NCI-H1436 (cell line): ENCODE measurements at places on chromosomes 4 and X.

DNA sequence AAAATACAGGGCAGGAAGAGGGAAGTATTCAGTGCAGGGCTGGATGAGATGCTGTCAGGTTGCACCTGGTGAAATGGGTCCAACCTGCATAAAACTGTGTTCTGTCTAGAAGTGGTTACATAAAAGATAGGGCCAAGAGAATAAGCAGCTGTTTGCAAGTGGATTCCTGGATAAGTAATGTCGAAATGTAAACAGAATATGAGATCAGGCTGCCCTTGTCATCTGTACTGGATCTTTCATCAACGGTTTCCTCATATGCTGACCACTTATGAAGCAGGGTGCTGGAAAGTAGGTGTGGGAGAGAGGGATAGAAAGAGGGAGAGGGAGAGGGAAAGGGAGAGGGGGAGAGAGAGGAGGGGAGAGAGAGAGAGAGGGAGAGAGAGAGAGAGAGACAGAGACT lies 349.8 kb upstream of the CPEB2 start:
- no peak for DNase-seq

DNA sequence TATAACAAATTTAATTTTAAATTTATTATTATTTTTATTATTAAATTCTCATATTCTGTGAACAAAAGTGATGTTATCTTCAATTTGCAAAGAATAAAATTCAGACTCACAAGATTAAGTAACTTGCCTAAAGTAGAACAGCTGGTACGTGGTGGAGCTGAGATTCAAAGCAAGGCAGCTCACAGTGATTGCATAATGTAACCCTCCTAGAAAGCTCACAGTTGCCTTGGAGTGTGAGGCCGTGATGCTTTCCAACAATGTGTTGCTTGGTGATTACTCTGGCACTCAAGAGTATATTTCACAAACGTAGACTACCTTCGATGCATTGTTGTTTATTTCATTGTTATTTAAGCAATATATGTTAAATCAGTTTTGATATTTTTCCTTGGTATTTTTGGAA lies 1039.2 kb upstream of the PABPC4L start:
- no peak for DNase-seq

DNA sequence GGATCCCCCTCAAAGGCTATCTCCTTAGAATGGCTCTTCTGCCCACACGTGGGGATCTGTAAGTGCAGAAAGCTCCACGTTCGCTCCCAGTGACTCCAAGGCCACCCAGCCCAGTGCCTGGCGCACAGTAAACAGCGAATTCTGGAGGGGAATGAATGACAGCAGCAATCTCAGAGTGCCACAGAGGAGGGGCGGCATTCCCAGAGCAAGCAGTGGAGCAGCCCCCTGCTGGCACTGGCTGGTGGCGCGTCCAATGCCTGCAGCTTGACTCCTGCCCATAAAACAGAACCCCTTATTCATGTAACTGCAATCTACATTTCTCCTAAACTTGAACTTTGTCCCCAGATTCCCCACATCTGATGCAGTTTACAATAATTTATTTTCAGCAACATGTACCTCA lies 6.9 kb upstream of the HELT start:
- DNase-seq: no peak

GRCh38 chr4:183264614-183265013 lies 55.5 kb downstream of the CLDN22 start:
- DNase-seq: no peak

GRCh38 chrX:34503119-34503518 lies 154.0 kb downstream of the TMEM47 start:
- no peak for DNase-seq

DNA sequence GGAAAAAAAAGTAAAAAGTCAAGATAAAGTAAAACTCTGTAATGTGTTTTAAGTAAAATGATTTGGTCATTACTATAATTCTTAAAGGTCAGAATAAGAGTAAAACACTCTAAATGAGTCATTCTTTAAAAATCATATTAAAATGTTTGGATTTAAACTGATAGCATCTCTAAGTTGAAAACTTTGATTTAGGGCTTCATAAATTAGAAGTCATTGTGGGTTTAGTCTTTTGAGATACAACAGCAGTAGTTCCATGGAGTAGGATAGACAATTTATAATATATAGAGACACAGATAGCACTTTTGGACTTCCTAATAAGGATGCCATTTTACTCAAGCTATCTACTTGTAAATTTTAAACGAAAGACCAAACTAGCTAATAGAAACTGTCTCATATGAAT lies 77.1 kb upstream of the PABPC4L start:
- no peak for DNase-seq

- no peak for DNase-seq
Observed at GRCh38 chrX:1392376-1393068, 609 bp upstream of the SLC25A6 start.

- DNase-seq: no peak
Observed at GRCh38 chr4:43330288-43330687, 437.8 kb downstream of the GRXCR1 start.

DNA sequence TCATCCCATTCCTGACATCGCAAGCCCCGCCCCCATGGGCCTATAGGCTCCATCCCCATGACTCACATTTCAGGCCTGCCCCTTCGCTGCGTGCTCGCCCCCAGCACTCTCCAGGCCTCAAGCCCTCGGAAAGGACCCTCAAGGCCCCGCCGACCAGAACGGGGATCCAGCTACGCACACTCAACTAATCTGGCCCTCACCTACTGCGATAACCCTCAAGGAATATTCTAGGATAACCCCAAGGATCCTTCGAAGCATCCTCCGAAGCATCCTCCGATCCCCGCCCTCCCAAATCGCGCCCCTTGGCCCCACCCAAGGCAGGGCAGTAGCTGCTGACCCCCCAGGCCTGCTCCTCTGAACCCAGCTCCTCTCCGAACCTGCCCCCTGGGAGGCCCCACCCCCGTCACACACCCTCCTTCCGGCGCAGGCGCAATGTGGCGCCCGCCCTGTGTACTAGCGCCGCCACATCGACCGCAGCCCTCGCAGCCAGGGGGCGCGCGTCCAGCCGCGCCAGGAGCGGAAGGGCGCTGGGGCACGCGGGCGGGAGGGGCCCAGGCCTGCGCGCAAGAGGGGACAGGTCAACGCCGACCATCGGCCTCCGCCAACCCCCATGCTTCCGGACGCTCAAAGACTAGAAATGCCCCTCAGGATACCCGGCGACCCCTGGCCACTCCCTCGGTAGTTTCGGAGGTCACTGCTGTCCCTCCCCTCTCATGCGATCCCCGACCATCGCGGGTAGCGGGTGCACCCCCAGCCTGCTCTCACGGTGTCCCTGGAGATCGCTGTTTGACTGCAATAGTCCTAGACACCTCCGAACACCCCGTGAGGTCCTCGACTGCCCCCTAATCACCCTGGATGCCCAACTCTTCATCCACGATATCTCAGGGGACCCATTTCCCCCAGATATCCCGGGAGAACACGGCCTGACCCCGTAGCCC lies 6.4 kb upstream of the MAGIX start:
- peak; percentile 78 for DNase-seq

GRCh38 chr4:130110770-130111169 lies 1014.8 kb downstream of the C4orf33 start:
- DNase-seq: no peak

- DNase-seq: no peak
Observed at GRCh38 chr4:119493419-119493818, 135.2 kb downstream of the PDE5A start.

- no peak for DNase-seq
Observed at GRCh38 chr4:152328582-152328981, 207.3 kb downstream of the FBXW7 start.

GRCh38 chr4:32684160-32684559 lies 1964.0 kb downstream of the PCDH7 start:
- DNase-seq: no peak

DNA sequence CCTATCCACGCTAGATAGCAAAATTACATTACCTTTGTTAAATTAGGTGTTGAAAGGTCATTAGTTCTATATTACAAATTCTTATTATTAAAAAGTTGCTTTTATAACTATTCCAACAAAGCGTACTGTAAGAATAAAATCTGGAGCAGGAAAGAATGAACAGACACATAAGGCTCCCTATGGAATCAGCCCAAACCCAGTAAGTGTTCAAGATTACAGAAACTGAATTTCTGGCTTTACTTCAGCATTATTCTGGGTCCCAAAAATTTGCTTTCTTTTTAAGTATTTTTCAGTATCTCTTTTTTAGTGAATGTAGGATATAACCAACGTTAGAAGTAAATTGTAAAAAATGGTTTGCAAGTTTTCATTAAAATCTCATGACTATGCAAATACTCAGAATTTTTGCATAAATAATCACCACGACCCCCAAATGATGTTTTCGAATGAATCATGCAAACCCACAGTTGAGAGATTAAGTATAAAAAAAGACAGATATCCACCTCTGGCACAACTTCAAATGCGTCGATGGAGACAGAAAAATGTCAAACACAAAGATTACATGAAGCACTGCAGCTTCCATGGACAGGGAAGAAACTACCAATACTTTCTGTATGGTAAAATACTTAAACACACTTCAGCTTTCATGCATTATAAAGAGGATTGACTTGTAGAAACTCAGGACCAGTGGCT lies 238.5 kb downstream of the RASL11B start:
- DNase-seq: no peak

DNA sequence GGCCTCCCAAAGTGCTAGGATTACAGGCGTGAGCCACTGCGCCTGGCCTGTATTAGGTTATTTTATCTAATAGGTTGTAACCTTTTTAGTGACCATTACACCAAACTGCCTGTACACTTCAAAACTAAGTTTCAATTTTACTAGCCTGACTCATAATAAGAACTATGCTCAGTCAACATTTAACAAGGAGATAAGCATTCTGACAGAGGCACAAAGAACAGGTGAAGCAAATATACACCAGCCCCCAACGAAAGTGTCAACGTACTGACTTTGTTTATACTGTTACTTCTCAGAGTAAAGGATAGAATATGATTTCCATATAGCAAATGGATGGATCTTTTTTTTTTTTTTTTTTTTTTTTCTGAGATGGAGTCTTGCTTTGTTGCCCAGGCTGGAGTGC lies 62.8 kb downstream of the SHISA3 start:
- DNase-seq: no peak

DNA sequence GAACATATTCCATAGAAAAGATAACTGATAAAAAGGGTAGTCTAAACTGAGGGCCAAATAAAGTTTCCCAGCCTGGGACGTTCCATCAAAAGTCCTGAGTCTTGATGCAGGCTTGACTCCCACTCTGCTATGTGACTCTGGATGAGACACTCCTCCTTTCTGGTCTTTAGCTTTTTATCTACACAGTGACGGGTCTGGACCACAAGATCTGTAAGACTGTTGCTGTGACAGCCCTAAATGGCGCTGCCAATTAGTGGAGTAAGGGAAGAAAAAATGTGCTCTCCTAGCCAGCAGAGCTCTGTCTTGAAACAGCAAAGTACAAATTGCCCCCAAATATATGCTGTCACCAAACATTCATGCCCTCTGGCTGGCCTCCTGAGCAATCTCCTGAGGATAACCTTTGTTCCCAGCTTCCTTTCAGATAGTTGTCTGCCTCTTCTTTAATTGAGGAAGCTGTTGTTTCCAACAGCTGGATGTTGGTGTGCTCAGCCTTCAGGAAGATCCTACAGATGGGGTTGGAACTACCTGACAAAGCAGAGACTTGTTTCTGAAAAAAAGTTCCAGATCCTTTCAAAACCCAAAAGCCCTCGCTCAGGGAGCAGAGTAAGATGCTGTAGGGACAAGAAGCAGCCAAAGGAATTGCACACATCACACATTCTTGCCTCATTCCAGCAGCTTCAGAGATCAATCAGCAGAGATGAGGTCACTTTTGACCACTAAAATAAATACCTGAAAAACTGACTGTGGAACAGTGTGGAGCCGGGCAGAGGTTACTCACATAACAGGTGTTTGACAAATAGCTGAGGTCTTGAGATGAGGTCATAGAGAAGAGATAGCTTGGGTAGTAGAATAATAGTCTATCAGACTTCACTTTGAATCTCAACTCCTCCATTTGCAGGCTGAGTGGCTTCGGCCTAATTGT lies 383.4 kb upstream of the FGF13 start:
- DNase-seq: no peak

GRCh38 chrX:103637604-103638338 lies 9.0 kb downstream of the TCEAL1 start:
- DNase-seq: no peak

GRCh38 chr4:38951598-38951997 lies 80.6 kb downstream of the TMEM156 start:
- no peak for DNase-seq

GRCh38 chr4:118904418-118904817 lies 15.8 kb downstream of the SYNPO2 start:
- no peak for DNase-seq

DNA sequence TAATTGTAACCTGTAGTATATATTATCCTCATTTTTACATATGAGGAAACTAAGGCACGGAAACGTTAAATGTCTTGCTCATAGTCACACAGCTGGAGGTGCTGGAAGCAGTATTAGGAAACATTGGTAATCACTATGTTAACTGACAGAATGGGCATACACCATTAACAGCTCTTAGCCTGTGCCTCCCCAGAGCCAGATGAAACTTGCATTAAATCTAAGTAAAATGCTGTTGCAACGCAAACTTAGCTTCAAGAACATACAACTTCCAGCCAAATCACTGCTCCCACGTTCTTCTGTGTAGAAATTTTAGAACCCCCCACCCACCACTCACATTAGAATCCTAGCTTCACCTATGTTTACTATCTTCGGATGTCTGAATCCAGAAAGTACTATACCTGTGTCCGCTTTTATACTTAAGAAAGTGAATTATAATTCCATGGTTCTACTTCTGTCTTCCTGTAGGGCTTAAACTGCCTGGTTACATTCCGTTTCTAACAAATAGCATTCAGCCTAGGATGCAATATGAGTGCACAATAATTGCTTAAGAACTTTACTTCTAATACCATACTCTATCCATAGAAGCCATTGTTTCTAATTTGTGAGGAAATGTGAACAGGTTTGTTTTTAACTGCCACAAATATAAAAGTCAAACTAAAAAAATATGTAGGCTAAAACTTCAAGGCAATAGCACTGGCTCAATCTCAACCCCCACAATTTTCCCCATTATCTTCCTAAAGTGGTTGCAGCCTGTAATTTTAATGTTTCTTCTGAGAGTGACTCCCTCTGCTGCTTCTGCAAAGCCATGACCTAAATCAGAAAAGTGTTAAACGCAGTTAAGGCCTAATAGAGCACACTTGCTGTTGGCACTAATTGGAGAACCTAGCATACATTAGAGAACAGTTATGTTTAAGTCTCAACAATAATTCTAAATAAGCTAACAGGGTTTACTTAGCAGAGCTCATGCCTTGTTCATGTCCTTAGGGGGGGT lies 4.4 kb downstream of the UNC5C start:
- DNase-seq: no peak

- no peak for DNase-seq
Observed at GRCh38 chrX:2423282-2423681, 77.5 kb downstream of the DHRSX start.

- no peak for DNase-seq
Observed at GRCh38 chrX:13761606-13762414, 27.3 kb downstream of the OFD1 start.

DNA sequence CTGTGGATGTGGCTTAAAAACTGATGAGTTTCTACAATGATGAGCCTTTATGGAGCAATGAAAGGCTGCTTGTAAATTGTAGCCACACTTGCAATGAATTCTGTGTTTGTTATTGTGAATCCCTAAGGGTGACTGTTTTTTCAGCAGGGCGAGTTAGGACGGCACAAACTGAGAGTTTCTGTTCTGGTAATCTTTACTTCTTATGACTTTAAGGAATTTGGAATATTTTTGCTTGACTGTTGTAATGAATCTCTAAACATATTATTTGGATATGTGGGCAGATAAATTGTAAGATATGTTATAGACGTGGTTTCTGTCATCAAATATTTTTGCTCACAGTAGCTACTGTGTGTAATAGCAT lies 22.2 kb downstream of the RBPJ start:
- DNase-seq: no peak
